ENCODE measurements at places on chromosomes 6 and 20.
A peak's percentile ranks its signal among the peaks of the same experiment; 100 is the strongest.

DNA sequence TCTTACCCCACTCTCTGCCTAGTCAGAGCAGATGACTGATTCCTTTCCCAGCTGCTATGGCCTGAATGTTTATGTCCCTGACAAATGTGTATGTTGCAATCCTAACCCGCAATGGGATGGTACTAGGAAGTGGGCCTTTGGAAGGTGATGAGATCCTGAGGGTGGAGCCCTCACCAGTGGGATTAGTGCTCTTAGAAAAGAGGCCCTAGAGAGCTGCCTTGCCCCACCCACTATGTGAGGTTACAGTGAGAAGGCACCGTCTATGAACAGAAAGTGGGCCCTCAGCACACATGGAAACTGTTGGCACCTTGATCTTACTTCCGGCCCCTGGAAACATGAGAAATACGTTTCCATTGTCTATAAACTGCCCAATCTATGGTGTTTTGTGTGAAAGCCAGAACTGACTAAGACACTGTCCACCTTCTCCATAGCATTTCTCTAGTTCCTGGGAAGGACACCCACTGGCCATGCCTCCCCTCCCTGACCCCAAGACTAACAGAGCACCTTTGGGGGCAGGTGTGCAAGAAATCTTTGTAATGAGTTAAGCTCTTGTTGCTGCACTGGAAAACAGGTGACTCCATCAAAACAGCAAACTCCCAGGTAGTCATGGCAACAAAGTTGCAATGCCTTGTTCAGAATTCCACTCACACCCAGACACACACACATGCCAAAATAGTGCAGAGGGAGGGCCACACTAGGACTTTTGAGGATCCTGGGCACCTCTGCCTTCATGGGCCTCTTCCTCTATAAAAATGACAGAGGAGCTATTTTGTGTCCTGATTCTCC lies 16.2 kb downstream of the GABRR2 start:
- no peak for DNase-seq

DNA sequence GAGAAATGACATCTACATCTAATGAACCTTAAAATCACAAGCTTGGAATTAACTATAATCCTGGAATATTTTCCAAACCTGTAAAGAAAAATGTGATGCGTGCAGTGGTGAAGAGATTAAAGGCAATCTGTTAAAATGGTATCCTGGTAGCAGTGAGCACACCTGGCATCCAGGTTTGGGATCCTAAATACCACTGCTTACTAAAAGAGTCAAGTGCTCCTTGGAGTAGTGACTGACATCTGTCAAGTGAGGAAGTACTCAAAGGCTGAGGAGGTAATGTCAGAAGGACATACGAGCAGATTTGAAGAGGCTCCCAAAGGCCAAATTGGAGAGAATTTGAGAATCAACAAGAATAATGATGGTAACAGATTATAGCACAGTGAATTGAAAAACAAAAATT lies 32.8 kb downstream of the PCMT1 start:
- DNase-seq, result no peak

DNA sequence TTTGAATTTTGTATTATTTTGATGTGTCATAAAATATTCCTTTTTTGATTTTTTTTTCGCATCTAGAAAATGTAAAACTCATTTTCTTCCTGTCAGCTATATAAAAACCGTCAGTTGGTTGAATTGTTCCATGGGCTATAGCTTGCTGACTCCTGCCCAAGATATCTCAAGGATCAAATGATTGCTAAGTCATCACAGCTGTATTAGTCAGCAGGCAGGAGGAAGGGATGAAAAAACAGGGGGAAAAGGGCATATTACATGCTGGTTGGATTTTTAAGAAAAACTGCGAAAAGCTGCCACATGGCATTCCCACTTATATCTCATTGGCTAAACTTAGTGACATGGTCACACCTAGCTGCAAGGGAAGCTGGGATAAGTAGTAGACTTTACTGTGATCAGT lies 569.9 kb downstream of the BCKDHB start:
- no peak for DNase-seq

- DNase-seq, result peak; percentile 69
These were observed 4.8 kb upstream of the SOX4 start for GRCh38 chr6:21588481-21589351.

GRCh38 chr20:3452136-3452535 lies 18.7 kb upstream of the ATRN start:
- DNase-seq, result no peak

- no peak for DNase-seq
These were observed 11.7 kb downstream of the PTPRK start for GRCh38 chr6:128508588-128509296.

GRCh38 chr20:50283922-50284810 lies 93.5 kb downstream of the CEBPB start:
- DNase-seq, result no peak

DNA sequence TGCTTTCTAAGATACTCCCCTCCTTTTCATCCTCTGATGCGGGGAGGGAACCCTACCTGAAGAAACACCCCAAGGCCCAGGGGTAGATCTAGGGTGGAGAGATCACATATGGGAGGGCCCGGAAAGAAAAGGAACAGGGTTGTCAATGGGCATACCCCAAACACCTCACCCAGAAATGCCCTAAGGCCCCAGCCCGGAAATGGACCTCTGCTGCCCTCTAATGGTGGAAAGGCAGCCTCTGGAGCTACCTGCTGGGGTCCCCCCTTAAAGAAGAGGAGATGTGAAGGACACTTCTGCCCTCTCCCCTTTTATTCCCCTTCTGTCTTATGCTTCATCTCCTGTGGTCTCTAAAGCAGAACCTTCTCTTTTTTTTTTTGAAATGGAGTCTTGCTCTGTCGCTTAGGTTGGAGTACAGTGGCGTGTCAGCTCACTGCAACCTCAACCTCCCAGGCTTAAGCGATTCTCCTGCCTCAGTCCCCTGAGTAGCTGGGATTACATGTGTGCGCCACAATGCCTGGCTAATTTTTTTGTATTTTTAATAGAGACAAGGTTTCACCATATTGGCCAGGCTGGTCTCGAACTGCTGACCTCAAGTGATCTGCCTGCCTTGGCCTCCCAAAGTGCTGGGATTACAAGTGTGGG lies 458 bp upstream of the ARMC12 start:
- peak; percentile 84 for DNase-seq

DNA sequence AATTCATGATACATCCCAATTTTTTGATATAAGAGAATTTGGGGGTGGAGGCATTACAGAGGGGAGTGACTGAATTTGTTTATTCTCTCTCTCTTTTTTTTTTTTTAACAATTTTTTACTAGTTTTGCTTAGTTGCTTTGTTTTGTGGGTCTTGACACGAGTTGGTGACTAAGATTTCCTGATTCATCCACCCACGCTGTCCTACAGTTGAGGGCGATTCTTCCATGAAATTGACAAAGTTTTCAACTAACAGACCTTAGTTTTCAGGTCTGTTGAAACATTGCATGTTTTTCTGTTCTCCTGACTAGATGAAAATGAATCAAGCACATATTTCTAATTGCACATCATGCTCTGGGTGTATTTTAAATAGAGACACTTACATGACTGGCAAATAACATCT lies 613.8 kb downstream of the TFAP2B start:
- DNase-seq, result no peak

- DNase-seq, result no peak
These were observed 57.8 kb downstream of the KIZ start for GRCh38 chr20:21183722-21184121.

GRCh38 chr6:136927292-136927691 lies 5.2 kb downstream of the SLC35D3 start:
- DNase-seq, result no peak

- DNase-seq, result no peak
These were observed 207.9 kb downstream of the SAMD5 start for GRCh38 chr6:147716434-147716833.

GRCh38 chr6:147161253-147161973 lies 42.8 kb upstream of the STXBP5 start:
- DNase-seq, result no peak

DNA sequence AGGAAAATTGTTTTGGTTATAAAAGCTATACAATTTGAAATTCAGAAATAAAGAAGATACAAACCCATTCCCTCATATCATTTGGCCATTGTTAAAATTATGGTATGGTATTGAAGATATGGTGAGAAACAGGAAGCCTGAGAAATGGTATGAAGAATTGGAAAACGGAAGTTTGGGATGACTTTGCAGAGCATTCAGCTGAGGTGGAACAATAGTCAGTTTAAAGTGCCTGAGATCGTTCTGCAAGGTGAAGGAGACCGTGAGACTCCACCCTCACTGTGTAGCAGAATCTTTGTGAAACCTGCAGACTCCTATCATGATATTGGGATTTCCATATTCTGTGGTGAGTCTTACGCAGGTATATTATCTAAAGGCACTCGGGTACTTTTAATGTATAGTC lies 97.3 kb downstream of the ADGRB3 start:
- DNase-seq, result no peak

- peak; percentile 69 for DNase-seq
These were observed 659 bp downstream of the TMX4 start for GRCh38 chr20:8018958-8019245.

DNA sequence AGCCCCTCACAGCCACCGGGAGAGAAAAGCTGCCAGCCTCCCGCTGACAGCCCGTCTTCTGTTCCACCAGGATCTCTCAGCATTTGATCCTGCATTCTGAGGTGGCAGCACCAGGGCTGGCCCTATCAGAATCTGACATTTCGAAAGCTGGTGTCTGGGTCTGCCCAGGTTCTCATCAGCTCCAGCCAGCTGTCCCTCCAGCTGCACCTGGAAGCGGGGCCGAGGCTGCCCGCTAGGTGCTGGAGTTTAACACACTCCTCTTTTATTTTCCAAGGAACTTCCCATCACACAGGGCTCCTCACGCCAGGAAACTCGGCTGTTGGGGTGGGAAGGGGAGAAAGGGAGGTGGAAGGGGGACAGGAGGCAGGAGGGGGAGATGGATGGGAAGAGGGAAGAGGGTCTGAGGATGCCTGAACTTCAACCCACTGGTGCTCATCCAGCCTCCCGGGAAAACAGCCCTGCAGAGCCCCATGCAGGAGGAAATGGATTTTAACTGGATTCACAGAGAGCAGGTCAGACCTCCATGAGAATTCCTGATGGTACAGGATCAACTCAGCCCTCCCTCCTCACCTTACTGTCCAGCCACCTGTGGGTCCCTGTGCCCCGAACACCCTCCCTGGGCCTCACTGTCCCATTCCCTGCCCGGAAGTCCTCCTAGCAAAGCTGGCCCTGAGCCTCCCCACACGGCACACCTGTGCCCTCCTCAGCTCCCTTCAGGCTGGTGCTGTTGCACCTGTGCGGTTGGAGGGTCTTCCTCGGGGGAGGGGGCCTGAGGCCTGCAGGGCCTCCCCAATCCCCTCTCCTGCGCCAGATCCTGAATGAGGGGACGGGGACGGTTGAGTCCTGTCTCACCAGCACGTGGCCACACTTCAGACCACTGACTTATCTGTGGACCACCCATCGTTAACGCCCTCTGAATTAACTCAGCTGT lies 3.9 kb upstream of the LSM14B start:
- no peak for DNase-seq

- DNase-seq, result no peak
These were observed 166.1 kb downstream of the CD83 start for GRCh38 chr6:14283600-14284235.

GRCh38 chr20:46900086-46900485 lies 5.4 kb downstream of the EYA2 start:
- no peak for DNase-seq

DNA sequence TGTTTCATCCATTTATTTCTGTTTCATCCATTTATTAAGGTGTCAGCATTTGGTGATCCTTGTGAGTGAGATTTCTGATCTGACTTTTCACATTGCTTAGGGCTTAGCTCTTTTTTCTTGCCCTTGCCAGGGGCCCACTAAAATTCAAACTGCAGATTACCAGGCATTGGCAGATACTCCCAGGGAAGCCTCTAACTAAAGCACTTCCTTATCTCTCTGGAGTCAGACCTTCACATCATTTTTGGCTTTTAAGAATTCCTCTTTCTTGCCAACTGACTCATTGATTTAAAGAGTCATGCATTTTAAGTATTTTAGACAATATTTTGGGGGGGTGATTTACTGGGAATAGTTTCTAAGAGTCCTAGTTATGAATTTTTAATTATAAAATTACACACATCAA lies 2.6 kb upstream of the WFDC8 start:
- no peak for DNase-seq

GRCh38 chr20:64006902-64007301 lies 26.0 kb downstream of the PRPF6 start:
- no peak for DNase-seq

DNA sequence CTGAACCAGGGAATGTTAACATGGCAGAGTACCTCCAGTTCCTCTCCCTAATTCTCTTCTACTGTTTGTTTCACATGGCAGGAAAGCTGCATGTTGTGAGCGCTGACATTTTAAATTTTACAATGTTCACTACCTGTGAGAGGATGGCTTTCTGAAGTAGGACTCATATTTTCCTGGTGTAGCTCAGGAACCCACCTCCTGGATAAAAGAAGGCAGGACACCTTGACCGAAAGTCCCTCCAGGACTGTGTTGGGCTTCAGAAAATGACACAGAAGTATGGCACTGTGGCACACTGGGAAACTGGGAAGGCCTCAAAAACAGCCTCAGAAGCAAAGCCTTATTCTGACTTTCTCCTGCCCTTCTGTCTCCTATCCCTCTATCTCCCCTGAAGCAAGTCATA lies 33.3 kb downstream of the PTPRK start:
- no peak for DNase-seq

- no peak for DNase-seq
These were observed 75.6 kb upstream of the LGSN start for GRCh38 chr6:63395381-63395780.

DNA sequence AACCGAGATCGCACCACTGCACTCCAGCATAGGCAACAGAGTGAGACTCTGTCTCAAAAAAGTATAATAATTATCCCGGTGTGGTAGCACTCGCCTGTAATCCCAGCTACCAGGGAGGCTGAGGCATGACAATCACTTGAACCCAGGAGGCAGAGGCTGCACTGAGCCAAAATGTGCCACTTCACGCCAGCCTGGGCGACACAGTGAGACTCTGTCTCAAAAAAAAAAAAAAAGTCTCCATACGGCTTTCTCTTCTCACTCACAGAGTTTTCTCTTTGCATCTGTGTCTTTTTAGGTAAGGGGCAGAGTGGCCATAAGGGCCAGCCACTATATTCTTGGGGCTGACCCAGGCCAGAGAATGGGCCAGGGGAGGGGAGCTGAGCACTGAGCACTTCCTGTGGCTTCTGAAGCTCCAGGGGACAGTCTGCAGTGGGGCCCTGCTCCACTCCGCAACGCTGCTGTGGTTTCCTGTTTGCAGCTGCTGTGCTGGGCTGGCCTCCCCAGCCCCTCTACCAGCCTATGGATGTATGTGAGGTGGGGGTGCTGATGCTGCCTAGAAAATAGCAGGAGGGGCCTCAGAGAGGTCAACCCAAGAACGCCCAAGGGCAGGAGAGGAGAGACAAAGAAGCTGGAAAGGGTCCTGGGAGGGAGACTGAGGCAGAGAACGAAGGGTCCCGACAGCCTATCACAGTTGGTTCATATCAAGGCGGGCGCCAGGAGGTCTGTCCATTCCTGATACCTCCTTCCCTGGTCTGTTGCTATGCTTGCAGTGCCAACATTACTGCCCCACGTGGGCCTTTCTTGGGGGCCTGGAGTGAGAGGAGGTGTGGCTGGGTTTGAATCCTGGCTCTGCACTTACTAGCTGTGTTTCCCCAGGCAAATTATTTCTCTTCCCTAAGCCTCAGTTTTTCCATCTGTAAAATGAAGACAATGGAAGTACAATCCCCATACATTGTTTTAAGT lies 16.0 kb downstream of the SLA2 start:
- no peak for DNase-seq

Data from nephron progenitor cell (in vitro differentiated cells).